ENCODE measurements at places on chromosomes 3 and 15.

DNA sequence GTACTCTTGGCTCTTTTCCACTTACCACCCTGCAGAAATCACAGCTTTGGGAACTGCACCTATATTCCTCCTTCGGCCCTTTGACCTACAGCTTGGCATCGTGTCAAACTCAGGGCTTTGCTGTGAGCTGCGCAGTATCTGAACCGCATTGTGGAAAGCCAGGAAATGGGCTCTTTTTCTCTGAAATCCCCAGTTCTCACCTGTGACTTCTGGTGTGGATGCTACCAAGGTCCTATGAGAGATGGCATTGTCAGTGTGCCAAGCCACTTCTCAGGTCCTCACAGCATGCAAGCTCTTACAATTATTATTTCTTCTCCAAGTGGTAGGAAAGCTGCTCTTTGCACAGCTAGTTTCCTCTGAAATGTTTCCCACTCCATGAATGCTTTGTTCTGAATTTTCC lies 450.6 kb upstream of the TBL1XR1 start:
- no peak for DNase-seq

GRCh38 chr15:65424683-65425082 lies 1.9 kb upstream of the IGDCC4 start:
- no peak for DNase-seq

- peak; percentile 88 for DNase-seq
These were observed 172.2 kb downstream of the ATP10A start for GRCh38 chr15:25690673-25691543.

DNA sequence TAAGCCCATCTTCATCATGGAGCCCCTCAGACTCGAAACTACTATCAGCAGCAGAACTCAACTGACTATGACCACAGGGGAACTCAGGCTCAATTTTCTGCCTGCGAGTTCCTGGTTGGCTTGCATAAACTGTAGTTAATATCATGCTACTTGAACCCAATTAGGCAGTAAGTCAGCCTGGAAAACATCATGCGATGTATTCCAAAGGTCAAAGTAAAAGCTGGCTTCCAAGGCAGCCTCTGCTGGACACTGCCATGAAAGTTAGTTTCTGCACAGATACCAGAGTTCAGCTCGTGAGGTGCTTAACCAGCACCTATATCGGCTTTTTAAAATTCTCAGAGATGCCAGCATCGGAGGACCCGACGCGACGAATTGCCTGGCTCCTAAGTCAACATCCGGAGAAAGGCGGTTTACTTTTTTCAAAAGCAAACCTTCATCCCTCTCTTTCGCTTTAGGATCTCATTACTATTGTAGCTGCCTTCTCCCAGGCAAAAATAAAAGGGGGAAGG lies 3.8 kb downstream of the ANP32A start:
- no peak for DNase-seq

DNA sequence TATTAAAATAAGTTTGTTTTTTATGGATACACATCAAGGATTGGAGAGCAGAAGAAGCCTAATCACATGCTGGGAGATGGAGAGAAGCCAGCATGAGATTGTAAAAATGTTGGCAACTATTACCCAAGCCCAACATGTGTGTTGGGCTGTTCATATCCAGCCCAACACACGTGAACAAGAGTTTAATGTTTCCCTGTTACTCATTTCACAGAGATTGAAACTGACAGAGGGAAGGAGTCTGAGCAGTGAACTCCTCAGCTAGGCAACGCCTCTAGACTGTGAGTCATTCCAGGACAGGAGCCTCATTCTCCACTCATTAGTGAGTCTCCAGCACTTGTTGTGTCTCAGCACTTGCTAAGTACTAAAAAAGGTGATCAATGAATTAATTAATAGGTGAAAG lies 43.2 kb upstream of the CMSS1 start:
- peak; percentile 89 for DNase-seq

- no peak for DNase-seq
These were observed 4.4 kb upstream of the LRRC15 start for GRCh38 chr3:194373899-194374298.

- peak; percentile 6 for DNase-seq
These were observed 207.5 kb downstream of the ZNF385D start for GRCh38 chr3:21543380-21544075.

- peak; percentile 13 for DNase-seq
These were observed 386 bp downstream of the SQOR start for GRCh38 chr15:45635191-45635638.

GRCh38 chr15:100191161-100191560 lies 150.6 kb downstream of the ADAMTS17 start:
- DNase-seq = no peak

Data from AG10803 (cell line).